ENCODE measurements at places on chromosomes 13 and 19.
A peak's percentile ranks its signal among the peaks of the same experiment; 100 is the strongest.

DNA sequence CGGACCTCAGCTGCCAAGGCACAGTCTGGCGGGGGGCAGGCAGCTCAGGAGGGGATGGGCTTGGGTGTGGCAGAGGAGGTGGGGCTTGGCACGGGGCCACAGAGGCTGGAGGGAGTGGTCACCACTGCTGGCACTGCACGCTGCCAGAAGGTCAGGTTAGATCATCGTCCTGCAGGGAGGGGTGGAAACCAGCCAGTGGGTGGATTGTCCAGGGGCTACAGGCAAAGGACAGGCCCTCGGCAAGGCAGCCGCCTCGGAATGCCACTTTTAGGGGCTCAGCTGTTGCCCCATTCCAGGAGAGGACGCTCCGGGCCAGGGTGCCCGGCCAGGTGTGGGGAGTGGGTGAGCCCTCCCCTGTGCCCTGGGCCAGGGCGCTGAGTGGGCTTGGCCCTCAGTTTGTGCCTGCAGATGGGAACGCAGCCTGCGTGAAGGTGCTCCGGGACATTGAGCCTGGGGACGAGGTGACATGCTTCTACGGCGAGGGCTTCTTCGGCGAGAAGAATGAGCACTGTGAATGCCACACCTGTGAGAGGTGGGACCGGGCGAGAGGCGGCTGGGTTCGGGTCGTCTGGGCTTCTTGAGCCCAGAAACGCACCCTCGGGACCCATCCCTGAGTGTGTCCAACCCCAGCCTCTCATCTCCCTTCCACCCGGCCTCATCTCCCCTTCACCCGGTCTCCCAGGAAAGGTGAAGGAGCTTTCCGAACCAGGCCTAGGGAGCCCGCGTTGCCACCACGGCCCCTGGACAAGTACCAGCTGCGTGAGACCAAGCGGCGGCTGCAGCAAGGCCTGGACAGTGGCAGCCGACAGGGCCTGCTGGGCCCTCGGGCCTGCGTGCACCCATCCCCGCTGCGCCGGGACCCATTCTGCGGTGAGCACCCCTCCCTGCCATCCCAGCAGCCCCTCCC is 6.4 kb downstream of the KMT5C start:
- no peak for DNase-seq

GRCh38 chr19:33832633-33833032 is 36.0 kb downstream of the KCTD15 start:
- no peak for DNase-seq

DNA sequence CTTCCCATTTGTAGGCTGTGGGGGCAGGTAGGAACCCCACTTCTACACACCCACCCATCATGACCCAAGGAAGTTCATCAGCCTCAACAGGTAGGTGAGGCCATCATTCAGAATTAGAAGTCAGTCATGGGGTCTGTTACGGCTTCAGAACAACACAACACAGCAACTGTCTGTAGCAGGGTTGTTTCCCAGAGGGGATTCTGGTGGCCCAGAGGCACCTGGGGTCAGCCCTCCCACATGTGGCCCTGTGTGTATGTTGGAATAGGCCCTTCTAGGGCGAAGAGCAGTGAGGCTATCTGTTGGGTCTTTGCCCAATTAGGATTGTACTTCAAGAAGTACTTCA is 3.4 kb downstream of the IGFLR1 start:
- DNase-seq: no peak

DNA sequence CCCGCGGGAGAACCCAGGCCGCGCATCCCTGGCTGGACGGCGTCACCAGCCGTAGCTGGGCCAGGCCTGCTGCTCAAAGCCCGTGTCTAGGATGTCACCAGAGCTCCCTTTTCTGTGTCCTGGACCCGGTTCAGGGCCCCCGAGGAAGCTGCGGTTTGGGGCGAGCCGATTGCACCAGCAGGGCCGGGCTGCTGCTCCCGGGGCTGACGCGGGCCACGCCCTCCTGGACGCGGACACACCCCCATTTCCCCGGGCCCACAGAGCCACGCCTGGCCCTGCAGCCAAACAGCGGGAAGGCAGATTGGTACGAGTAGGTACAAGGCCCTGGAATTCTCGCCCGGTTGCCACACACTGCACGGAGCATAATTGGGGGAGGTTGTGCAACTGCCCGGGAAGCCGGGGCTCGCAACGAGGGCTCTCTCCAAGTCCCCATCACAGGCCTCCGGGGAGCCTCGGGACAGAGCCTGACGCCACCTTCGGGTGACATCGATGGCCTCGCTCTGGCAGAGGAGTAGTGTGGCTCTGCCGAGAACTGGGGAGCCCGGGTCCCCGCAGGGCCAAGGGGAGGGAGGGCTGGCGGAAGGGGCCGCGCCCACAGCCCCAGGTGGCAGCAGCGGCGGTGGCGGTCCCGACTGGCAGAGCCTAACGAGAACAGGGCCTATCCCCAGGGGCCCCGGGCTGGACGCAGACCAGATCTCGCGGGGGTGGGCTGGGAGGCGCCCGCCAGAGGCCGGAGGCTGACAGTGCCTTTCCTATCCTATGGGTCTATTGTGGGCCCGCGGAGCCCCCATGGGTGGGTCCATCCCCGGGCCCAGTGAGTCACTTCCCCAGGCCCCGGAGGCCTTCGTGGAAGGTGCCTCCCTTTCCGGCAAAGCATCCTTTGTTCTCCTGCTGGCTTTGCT is 23.5 kb downstream of the KCTD15 start:
- peak; percentile 95 for DNase-seq

DNA sequence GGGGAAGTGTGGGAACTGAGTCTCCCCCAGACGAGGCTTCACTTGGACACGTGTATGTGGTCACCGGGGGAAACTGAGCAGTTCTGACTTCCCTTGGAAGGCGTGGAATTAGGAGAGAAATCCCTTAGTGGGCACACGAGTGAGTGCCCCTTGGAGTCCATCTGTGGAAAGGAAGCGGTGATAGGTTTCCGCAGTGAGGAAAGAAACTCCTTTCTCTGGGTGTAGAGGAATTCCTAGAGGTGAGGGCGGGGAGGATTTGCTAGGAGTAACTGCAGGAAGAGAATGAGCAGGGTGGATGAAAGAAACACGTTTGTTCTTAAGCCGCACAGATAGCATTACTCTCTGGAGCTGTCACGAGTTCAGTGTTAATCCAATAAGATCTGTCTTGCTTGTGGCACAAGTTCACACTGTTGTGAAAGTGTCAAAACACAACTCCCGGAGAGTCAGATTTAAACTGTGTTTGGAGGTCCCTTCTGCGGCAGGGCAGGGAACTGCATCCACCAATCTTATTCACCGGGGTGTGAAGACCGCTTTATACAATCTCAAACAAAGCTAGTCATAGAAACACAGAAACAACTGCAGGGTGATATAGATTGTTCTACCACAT is 1.2 kb downstream of the KL start:
- no peak for DNase-seq

DNA sequence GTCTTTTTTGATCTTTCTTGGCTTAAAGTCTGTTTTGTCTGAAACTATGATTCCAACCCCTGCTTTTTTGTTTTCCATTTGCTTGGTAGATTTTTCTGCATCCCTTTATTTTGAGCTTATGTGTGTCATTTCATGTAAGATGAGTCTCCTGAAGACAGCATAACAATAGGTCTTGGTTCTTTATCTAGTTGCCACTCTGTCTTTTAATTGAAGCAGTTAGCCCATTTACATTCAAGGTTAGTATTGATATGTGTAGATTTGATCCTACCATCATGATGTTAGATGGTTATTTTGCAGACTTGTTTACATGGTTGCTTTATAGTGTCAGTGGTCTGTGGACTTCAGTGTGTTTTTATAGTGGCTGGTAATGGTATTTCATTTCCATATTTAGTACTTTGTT is 1678.9 kb downstream of the PCDH9 start:
- no peak for DNase-seq

DNA sequence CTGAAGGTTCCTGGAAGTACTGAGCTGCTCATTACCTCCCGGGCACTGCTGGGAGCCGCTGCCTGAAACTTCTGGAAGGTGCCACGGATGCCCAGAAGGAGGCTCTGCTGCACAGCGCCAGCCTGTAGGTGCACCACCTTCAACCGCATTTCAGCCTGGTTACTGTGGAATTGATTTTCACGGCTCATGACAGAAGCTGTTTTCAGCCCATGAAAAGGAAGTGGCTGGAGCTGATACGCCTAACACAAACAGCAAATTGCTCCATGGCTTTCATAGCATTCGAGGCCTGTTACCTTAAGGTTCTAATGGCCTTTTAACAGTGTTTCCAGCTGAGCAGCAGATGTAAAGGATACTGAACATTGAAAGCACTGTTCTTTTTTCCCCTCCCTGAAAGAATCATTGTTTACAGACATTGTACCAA is 22.0 kb downstream of the GPC6 start:
- DNase-seq: no peak

DNA sequence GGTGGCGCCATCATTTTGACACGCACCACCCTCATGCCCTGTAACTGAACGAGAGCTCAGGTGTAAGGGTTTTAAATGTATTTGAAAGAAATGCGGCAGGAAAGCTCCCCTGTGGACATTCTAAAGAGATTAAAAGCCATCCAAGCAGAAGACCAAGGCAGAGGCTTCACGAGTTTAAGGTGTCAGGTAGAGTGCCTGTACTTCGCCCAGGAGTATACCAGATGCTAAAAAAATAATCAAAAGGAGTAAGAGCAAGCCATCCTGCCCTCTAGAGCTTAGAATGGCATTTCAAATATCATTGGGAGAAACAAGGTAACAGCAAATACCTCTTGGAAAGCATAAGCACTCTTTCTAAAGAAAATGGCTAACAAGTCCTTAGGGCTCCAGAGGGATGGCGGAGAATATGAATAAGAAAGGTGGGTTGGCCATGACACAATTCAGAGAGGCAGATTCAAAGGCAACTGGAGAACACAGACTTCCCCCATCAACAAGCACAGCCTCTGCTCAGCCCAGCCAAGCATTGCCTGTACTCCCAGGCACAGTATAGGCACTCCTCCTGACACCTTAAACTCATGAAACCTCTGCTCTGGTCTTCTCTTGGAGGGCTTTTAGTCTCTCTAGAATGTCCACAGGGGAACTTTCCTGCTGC is 447.6 kb downstream of the SUCLA2 start:
- no peak for DNase-seq

- DNase-seq: no peak
These were observed 14.4 kb downstream of the SAMD4B start for GRCh38 chr19:39356647-39357046.

DNA sequence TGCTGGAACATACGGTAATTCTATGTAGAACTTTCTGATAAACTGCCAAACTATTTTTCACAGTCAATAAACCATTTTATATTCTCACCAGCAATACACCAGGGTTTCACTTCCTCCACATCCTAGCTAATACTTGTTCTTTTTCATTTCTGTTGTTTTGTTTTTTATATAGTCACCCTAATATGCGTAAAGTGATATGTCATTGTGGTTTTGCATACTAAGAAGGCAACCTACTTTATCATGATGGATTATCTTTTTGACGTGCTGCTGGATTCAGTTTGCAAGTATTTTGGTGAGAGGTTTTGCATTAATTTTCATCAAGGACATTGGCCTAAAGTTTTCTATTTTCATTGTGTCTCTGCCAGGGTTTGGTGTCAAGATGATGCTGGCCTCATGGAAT is 1384.1 kb downstream of the UQCRFS1 start:
- DNase-seq: no peak

GRCh38 chr13:50955798-50956197 is 46.2 kb downstream of the RNASEH2B start:
- no peak for DNase-seq
